Bronchial smooth muscle cell (primary cell): ENCODE measurements at places on chromosomes 6 and 20. TPM values are rescaled to one million over a fixed set of nuclear protein-coding genes. Genes with fewer than 3 reads are reported as not detected.

RNF182 gene
- total RNA-seq, result 0.32 and 0.34 TPM in 2 replicates

JPH2 gene
- total RNA-seq, result under 0.01 TPM in 1 of 2 replicates, not detected in the other

OR2J2 gene
- not detected in 2 replicates for total RNA-seq

MOCS1 gene
- 5.7 and 6.3 TPM in 2 replicates for total RNA-seq

LRRC1 gene
- total RNA-seq, result 1.9 and 4.3 TPM in 2 replicates

LKAAEAR1 gene
- 0.09 and 0.16 TPM in 2 replicates for total RNA-seq

LY6G6C gene
- not detected in 2 replicates for total RNA-seq

C6orf52 gene
- total RNA-seq, result not detected in 2 replicates

CCHCR1 gene
- total RNA-seq, result 19.7 and 23.5 TPM in 2 replicates

VSX1 gene
- not detected in 2 replicates for total RNA-seq

WFDC10B gene
- total RNA-seq, result 0.26 TPM in 1 of 2 replicates, not detected in the other

SPATS1 gene
- total RNA-seq, result 0.16 TPM in 1 of 2 replicates, not detected in the other

MANEA gene
- 3.8 and 7.4 TPM in 2 replicates for total RNA-seq

SLC17A3 gene
- not detected in 2 replicates for total RNA-seq

LY6G6F gene
- not detected in 2 replicates for total RNA-seq

STMND1 gene
- total RNA-seq, result not detected in 2 replicates

FOXQ1 gene
- 1.3 and 2.2 TPM in 2 replicates for total RNA-seq

SEC23B gene
- 33.1 and 35.7 TPM in 2 replicates for total RNA-seq

BFSP1 gene
- 2.3 and 3.5 TPM in 2 replicates for total RNA-seq

CPNE5 gene
- total RNA-seq, result 0.47 TPM in 1 of 2 replicates, not detected in the other

TRIM15 gene
- total RNA-seq, result not detected in 2 replicates

STXBP5 gene
- 29.5 and 35.0 TPM in 2 replicates for total RNA-seq

IRAK1BP1 gene
- 3.0 and 3.3 TPM in 2 replicates for total RNA-seq

GLP1R gene
- total RNA-seq, result not detected in 2 replicates

LIME1 gene
- total RNA-seq, result 2.4 and 3.0 TPM in 2 replicates

ELOVL2 gene
- total RNA-seq, result not detected in 2 replicates

LEMD2 gene
- total RNA-seq, result 31.1 and 36.8 TPM in 2 replicates

GRIK2 gene
- 0.79 TPM in 1 of 2 replicates, not detected in the other for total RNA-seq

OPN5 gene
- total RNA-seq, result under 0.01 TPM in 2 replicates

NKX2-4 gene
- total RNA-seq, result not detected in 2 replicates
